ENCODE measurements at places on chromosomes 13 and 19.

DNA sequence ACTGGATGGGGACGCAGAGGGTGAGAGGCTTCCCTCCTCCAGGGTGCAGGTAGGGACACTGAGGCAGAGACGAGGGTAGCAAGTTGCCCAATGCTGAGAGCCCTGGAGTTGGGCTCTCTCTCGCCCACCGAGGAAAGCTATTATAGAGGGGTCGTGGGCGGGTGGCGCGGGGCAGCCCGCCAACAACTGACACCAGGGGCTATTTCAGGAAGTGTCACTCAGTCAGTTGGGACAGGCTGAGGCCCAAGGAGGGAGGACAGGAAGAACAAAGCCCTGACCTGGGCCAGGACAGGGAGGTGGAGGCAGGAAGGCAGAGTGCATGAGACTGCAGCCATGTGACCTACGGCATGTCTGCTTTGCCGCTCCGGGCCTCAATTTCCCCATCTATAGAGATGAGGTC lies 29.9 kb downstream of the TINCR start:
- no peak for DNase-seq

DNA sequence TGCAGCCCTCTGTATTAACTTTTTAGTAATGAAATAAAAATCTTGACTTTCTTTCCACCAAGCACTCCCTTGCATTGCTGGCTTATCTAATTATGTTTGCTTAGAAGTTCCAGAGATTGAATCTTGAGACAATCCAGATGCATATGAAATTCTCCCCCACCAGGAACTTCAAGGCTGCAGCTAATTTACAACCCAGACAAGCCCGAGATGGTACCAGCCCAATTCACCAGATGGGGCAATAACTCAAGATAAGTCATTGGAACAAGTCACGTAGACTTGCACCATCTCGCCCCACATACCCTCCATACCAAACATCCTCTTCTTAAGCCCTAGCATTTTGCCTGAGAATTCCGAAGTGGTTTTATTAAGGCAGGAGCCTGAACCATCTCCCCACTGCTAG lies 29.0 kb downstream of the UTP14C start:
- no peak for DNase-seq

GRCh38 chr13:98542568-98543377 lies 34.1 kb downstream of the STK24 start:
- no peak for DNase-seq

DNA sequence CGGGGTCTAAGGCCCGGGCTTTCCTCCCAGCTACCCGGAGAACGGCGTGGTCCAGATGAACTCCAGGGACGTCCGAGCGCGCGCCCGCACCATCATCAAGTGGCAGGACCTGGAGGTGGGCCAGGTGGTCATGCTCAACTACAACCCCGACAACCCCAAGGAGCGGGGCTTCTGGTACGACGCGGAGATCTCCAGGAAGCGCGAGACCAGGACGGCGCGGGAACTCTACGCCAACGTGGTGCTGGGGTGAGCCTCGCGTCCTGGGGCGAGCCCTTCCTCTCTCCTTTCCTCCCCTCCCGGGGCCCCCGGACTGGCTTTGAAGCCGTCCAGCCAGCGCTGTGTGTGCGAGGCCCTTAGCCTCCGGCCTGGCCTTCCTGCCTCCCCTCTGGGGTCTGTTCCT lies 23.4 kb downstream of the UHRF1 start:
- no peak for DNase-seq

DNA sequence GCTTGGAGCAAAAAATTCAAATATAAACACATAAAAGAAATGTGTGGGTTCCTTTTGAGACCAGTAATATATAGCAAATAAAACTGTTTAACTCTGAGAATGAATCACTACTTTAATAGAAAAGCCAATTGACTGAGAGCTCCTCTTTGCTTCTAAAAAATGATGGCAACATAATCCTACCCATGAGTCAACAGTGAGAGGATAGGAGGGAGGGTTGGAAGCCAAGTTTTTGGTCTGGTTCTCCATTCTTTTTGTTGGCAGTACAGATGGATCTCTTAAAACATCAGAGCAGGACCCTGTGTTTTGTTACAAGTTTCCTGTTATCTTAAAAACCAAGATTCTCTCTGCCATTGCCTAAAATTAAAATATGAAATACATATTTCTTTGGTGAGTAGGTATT lies 50.0 kb upstream of the POSTN start:
- no peak for DNase-seq

DNA sequence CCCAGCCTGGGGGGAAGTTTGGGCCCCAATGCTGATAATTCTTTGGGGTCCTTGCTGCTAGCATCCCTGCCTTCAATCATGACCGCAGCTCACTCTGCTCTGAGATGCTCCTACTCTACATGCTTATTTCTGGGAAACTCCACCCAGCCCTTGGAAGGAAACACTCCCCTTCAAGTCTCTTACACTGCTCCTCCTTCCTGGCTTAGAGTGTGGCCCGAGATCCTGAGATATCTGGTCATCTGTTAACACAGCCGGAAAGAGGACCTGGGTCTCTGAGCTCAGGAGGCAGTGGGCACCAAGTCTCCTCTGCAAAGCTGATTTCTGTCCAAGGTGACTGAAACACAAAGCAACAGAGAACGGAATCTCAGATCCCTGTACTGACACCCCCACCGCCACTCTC lies 33.0 kb downstream of the CYP4F2 start:
- no peak for DNase-seq

DNA sequence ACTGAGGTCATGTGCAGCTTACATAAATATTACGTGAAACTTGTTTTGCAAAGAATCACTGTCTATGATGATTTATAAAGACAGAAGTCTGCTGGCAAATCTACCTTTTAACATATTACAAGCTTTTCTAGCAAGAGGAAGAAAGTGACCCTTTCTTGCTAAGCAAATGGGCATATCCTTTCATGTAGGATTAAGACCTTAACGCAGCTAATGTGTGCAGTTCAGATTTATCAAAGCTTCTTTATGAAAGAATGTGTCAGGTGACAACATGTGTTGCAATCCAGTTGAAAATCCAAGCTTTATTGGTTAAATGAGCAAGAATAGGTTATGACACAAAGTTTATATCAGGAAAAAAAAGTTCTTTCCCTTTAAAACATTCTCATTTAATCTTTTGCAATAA lies 115.6 kb upstream of the NBEA start:
- DNase-seq, result no peak

Data from stimulated activated CD4-positive, alpha-beta T cell treated with anti-CD3 and anti-CD28 coated beads, Interleukin-1b, Interleukin-23, amount 100 ng/mL, for 24 hours (primary cell).